ENCODE measurements at places on chromosomes 5 and 9.

GRCh38 chr5:116419258-116419657 is 155.4 kb downstream of the SEMA6A start:
- no peak for DNase-seq

GRCh38 chr9:89666950-89667349 is 62.1 kb downstream of the GADD45G start:
- DNase-seq, result no peak

DNA sequence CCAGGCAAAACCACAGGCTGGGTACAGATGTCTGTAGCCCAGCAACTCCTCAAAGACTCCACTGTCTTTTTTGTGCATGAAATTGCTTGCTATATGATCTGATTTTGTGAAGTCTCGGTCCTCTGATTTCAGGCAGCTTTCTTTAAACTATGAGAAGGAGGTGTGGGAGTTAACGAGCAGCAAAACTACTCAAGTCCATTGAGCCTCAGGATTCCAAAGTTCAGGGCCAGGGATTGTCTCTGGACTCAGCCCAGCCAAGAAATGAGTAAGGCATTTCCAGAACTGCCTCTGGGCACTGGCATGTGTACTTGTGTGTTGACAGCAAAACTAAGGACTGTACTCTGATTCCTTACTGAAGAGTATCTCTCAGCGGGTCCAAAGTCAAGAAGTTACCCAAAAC is 53.4 kb upstream of the GLIS3 start:
- DNase-seq, result no peak

DNA sequence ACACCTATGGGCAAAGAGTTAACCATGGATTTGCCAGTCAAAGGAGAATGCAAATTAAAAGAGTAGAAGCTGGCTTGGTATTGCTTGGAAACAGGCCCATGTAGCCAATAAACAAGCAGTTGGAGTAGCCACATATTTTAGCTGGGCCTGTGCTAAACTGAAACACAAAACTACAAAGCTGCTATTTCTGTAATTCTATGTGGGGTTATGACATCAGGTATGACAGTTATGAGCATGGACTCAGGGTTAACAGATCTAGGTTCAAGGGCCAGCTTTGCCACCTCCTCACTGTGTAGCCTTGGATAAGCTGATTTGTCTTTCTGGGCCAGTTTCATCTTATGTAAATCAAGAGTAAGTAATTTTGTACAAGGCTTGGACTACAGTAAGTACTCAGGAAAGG is 142.7 kb downstream of the PIP5K1B start:
- no peak for DNase-seq

DNA sequence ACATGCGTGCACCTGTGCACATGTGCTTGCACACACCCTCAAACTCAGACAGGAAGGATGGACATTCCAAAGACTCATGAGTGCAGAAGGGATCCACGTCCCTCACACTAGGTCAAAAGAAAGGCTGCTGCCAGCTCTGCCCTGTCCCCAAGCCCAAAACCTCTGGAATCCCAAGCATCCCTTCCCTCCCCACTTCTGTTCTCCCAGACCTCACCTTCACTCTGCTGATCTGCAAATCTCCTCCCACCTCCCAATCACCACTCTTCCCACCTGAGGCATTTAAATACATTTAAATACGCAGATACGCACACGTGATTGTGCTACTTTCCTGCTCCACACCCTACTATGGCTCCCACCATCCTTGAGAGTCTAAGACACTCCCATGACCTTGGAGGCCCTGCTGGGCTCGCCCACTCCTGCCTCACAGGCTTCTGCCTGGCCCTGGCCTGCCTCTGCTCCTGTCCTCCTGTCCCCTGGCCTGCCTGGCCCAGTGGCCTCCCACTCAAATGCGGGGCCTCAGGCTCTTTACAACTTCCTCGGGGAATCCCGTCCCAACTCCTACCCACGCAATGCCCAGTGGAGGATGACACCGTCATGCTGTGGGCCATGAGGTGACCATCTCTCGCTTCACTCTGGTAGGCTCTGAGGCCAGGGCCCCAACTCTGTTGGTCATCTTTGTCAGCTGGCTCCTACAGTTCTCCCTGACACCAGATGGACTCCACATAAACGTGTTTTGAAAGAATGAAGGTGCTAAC is 478.4 kb upstream of the DAP start:
- peak; percentile 68 for DNase-seq

GRCh38 chr5:78640662-78641474 is 7.7 kb downstream of the LHFPL2 start:
- DNase-seq, result no peak

- DNase-seq, result no peak
Observed at GRCh38 chr5:164869325-164869724, 1363.9 kb downstream of the MAT2B start.

DNA sequence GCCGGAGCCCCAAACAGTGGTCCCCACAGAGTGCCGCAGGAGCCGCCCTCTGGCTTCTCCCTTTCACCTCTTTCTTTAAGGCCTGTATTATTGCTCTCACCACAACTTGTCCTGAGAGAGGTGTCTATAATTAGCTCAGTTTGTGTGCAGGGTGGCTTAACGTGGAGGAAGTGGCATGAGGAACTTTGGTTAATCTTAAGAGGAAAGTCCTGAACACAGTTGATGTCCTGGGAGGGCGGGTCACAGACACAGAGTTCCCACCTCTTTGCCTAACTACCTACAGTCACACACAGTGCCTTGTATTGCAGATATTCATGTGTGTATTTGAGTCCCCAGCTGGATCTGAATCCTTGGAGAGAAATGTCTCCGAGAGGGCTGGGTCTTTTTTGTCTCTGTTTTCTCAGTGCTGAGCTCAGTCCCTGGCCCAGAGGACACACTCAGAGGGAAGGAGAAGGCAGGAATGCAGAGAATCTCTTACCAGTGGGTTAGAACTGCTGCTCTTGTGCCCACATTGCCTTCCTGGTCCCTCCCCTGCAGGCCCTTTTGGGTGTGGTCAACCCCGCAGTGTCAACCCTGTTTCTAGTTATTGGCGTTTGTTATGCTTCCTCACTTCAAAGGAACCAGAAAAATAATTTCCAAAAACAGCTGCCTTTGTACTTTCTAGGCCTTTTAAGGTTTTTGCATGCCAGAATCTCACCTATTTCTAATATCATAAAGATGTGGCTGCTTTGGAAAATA is 392.5 kb downstream of the KDM4C start:
- DNase-seq, result no peak

DNA sequence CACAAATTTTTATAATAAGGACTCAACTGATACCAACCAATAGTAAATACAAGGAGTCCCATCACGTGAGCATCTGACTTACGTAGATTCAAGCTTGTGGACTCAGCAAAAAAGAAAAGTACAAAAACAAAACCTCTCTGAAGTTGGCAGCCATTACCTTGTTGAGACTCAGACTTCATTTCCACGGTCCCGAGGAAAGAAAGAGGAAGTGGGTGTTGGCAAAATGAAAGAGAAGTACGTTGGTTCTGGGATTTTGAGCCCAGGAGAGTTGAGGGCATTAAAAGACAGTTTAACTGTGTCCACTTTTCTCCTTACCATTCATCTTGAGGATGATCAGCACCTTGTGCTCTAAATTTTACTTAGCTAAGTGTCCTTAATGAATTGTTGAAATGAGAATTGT is 26.7 kb downstream of the NCBP1 start:
- no peak for DNase-seq

GRCh38 chr9:111944241-111944866 is 47.7 kb downstream of the UGCG start:
- DNase-seq, result no peak

GRCh38 chr5:158513490-158514318 is 586.0 kb downstream of the EBF1 start:
- DNase-seq, result no peak

GRCh38 chr5:172274951-172275753 is 8.4 kb downstream of the UBTD2 start:
- DNase-seq, result peak; percentile 28

DNA sequence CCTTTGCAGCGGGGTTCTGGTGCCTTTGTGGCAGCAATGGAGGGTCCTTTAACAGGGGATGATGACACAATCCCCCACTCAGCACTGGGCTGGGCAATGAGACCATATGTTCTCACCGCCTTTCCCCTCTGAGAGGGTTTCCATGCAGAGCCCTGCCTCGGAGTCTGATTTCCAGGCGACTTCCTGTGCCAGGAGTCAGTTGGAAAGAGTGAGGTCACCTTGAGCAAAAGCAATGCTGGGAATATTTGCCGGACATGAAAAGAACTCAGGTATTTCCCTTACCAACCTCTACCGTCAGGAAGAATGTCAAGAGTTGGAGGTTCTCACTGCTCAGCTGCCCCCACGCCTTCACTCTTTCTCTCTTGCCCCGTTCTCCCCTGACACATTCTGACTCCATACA is 284.2 kb upstream of the IRX1 start:
- DNase-seq, result no peak

DNA sequence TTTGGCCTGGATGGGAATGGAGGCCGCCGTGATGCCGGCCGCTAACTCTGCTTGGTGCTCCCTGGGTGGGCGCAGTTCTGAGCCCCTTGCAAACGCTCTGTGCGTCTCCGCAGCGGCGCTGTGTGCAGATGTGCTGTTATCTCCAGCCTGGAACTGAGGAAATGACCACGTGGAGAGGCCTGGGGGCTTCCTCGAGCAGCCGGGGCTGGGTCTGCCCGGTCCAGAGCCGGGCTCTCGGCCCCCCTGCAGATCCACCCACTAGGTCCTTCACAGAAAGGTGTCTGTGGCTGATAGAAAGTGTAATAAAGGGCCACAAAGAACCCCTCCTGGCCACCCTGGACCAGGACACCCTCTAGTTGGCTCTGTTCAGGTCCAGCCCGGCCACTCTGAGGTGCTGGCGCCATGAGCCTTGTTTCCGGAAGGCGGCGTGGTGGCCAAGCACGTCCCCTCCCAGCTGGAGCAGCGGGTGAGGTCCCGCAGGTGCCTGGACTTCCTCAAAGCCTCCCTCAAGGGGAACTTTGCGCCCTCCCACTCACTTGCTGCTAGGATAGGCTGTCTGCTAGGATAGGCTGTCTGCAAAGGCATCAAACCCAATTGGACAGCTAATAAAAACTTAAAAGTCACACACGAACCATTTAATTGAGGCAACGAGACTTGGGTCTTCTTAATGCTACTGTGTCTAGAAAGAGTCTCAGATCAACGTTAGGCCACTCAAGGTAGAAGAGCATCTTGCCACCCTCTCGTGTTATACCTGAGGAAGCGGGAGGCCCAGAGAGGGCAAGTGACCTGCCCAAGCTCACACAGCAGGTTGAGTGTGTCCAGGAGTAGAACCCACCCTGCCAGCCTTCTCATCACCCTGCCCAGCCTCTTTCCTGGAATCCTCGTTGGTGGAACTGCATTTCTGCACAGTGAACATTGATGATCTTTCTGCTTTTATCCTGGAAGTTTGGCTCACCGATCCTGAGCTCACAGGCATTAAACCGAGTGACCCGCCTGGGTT is 109.3 kb upstream of the FCN2 start:
- DNase-seq, result no peak

- DNase-seq, result no peak
Observed at GRCh38 chr9:26413611-26414010, 479.0 kb downstream of the CAAP1 start.

DNA sequence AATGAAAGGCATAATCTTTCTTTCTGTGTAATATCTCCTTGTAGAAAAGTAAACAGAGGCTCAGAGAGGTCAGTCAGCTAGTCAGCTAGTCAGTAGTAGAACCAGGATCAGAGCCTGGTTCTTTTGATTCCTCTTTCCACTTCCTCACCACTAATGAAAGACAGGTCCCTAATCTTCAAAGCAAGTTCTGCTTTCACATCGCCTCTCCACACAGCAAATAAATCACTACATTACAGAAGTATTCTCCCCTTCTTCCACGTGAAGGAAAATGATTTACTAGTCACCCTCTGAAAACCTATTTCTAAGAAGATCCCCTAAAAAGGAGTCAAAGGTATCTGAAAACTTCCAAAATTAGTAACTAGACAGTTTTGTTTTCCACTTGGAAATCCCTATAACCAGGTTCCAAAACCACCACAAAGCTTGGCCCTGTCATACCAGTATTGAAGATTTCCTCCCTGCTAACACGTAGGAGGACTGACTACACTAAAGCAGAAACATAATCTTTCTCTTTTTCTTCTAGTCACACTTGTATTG is 140.5 kb upstream of the TARS1 start:
- DNase-seq, result no peak

- no peak for DNase-seq
Observed at GRCh38 chr5:2736872-2737271, 14.6 kb downstream of the IRX2 start.

GRCh38 chr5:73749485-73750270 is 123.7 kb downstream of the ARHGEF28 start:
- no peak for DNase-seq

GRCh38 chr5:179623906-179624741 is 653 bp upstream of the HNRNPH1 start:
- DNase-seq, result no peak

DNA sequence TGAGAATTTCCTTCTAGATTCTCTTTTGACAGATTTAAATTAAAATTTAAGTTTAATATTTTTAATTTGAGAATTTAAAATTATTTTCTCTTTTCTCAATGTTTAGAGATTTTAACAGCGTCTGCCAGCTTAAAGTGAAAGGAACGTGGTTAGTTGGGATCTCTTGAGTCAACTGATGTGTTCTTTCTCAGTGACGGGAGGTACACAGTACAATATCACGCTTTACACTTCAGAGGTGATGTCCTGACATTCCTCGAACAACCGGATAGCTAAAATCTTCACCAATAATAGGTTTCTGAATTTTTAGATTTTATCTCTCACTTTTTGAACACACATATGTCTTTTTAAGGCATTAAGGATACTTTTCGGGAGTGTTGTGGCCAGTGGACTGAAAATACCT is 81.1 kb downstream of the FAM174A start:
- DNase-seq, result no peak

DNA sequence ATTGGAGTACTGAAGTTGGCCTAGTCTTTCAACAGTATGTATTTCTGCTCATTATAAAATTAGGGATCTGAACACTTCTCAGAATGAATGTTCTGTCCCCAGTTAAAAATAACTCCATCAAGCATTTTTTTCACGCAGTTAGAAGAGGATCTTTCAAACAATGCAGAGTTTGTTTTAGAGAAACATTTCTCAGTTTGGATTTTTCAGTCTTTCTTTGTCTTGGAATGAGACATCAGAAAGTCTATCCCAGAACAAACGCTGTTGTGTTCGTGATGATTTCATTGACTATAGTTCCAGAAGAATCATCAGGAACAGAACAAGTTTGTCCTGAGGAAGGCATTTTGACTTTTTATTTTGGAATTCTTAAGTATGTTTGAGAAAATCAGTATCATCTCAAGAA is 218.7 kb downstream of the ARRDC3 start:
- DNase-seq, result no peak

DNA sequence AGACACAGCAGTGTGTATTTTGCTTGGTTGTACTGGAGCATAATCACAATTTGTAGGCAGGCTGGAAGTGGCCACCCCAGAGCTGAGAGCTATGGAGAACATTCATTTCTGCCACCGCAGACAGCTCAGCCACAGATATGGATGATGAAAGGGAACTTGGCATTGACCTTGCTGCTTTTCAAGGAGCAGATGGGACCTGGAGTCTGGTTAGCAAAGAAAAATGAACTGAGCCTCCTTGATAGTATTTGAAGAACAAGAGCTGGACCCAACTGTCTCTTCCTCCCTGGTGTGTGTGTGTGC is 395.2 kb upstream of the ZNF462 start:
- DNase-seq, result no peak

- no peak for DNase-seq
Observed at GRCh38 chr9:126347093-126347492, 20.5 kb downstream of the MVB12B start.

Measured in mesendoderm (in vitro differentiated cells).